ENCODE measurements at places on chromosomes 5 and 9.

DNA sequence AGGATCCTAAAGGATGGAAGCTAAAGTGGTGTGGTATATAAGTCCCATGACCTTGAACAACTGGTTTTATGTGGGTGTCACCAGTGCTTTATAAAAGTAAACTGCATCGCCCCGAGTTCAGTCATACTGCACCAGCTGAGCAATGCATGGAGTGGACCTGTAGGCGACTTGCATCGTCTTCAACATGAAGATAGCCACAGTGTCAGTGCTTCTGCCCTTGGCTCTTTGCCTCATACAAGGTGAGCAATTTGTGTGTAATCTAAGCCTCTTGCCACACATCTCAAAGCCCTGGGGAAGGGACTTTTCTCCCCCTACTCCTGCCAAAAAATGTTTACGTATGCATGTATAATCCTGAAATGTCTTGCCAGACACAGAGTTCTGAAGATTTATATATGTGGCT lies at the start of gene SPINK5:
SPINK5 (plus strand) TSS at position 120 of the 400 bp plus-strand sequence; CDS start at position 185, 65 bp downstream.
- no peak for DNase-seq

- DNase-seq: no peak
These were observed 803 bp upstream of the CCNO start for GRCh38 chr5:55234121-55234700.

DNA sequence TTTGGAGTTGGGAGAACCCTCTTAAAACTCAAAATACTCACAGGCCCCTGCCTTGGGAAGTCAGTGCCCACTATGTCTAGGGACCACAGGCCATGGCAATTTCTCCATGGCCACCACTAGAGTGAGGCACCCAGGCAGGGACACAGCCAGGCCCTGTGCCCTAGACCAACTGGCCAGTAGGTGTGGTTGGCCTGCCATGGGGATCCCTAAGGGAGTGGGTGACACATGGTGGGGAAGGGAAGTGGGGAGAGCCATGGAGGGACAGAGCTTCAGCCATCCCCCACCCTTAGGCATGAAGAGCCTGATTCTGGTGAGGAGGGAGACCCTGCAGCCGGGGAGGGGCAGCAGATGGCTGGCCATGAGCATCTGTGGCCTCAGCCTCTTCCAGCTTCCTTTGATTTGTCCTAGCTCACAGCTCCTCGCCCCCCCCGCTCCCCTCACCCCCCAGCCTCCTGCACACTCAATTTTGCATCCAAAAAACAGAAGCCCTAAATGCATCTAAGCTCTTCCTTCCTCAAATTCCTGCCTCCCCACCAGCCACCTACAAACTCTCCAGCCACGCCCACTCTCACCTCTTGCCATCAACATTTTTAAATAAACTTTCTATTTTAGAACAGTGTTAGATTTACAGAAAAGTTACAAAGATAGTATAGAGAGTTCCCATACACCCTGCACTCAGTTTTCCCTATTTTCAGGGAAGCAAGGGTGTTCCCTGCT lies 1.6 kb upstream of the DBN1 start:
- DNase-seq: no peak

- no peak for DNase-seq
These were observed 582.7 kb upstream of the DMAC1 start for GRCh38 chr9:8382266-8382665.

GRCh38 chr5:53479045-53479589 lies 1.3 kb upstream of the FST start:
- DNase-seq: peak; percentile 43

- no peak for DNase-seq
These were observed 47.6 kb downstream of the ECPAS start for GRCh38 chr9:111436571-111436970.

DNA sequence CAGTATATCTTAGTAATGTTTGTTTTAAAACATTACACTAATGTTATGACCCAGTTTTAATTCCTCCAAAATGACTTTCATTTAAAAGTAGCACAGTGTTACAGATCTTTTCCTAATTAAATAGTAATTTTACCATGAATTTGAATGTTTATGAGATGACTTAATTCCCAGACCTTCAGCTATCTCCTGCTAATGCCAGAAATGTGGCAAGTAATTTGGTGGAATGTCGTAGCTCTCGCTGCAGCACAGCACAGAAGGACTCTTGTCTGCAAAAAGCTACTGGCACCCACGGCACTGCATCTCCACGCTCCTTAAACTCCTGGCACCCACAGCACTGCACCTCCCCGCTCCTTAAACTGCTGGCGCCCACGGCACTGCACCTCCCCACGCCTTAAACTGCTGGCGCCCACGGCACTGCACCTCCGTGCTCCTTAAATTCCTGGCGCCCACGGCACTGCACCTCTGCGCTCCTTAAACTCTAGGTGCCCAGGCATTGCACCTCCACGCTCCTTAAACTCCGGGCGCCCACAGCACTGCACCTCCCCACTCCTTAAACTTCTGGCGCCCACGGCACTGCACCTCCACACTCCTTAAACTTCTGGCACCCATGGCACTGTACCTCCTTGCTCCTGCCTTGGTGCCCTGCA lies 163.1 kb downstream of the CDK5RAP2 start:
- no peak for DNase-seq

DNA sequence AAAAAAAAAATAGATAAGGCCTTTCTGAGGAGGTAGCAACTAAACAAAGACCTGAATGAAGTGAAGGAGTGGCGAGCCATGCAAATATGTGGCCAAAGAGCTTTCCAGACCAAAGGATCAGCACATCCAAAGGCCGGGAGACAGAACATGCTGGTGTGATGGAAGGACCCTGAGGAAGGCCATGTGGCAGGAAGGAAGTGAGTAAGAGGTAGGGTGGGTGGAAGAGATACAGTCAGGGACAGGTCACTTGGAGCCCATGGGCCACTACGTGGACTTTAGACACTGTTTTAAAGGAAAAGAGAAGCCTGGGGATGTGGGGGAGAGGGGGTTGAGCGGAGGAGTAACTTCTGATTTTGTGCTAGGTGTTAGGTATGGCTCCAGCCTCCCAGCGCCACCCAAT lies 31.3 kb downstream of the SPRY4 start:
- no peak for DNase-seq
